ENCODE measurements at places on chromosomes 12 and 14.
A peak's percentile ranks its signal among the peaks of the same experiment; 100 is the strongest.

DNA sequence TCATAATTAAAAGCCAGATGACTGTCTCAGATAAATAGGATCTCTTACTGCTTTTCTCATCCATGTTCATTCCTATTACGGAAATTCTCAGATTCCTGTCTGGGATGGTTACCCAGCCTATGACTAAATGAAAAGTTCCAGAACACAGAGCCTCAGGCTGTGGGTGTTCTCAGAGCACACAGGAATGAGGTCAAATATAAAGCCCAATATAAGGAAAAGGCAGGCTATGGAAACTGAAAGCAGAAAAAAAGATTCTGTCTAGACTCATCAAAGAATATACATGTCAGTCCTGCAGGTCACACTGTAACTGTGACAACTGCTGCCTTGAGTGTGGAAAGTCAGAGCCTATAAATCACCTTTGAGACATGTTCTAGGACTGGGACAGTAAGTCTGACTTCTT, 64.3 kb downstream of the DCAF5 start:
- DNase-seq: no peak

- DNase-seq: peak; percentile 42
Measured at GRCh38 chr12:38138225-38139221, 178.1 kb upstream of the ALG10B start.

- DNase-seq: no peak
Measured at GRCh38 chr12:48336564-48336963, 14.2 kb downstream of the ZNF641 start.

- no peak for DNase-seq
Measured at GRCh38 chr12:109433618-109434017, 43.5 kb downstream of the KCTD10 start.

DNA sequence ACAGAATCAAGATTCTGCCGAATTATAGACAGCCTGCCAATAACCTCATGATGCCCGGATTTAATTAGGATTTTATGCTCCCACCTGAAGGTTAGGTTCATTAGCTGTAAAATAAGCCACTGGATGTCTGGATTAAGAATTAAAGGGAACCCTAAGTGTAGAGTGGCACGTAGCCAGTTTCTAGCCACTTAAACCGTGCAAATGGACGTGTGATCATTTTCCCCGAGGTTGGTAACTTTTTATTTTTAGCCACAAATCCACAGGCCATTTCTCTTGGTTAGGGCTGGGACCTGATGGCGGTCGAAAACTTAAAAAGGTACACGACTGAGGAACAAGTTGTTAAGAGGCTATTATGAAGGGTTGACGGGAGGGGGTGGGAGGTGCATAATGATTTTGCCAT, 127.3 kb upstream of the TMPO start:
- no peak for DNase-seq

DNA sequence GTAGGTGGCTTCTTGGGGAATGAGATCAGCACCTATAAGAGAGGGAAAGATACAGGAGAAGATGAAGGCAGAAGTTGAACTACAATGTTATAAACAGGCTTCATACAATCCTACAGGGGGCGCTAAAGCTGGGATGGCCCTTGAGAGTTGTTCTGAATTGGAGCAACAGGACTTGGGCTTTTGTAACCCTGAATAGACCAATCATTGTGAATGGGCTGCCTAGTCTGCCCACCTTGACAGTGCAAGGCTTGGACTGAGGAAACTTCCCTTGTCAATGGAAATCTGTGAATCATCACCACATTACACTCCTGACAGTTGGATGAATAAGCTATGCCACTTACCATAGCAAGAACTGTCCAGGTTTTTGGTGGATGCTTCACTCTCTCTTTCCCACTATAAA, 306.1 kb downstream of the KCNC2 start:
- DNase-seq: no peak

DNA sequence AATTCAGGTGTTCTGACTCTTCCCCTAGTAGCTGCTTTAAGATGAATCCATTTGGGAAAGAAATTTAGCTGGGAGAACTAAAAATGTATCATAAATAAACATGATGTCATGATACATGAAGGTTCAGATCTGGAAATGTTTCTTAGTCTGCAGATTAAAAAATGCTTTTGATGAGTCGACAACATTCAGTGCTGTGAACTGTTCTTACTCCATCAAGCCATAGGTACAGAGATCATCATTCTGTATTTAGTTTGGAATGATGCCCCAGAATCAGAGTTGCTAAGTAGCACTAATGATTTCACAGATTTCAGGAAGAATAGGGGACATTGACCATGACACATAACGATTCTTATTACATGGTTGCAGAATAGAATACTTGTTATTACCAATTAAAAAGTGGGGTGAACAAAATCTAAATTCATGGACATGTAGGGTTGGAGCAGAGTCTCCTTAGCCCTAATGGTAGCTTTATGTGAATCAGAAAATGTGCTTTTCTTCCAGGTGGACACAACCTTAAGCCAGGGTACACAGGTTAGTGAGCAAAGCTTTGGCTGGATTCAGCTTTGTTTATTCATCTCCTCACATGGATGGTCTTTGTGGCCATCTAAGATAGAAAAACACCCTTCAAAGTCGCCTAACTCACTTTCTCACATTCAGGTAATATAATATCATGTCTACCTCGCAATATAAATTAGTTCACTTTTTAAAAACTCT, 205.4 kb upstream of the SEL1L start:
- no peak for DNase-seq
